KBM-7 (cell line): ENCODE measurements at places on chromosomes 5 and 9.
A peak's percentile ranks its signal among the peaks of the same experiment; 100 is the strongest.

- DNase-seq: no peak
Observed at GRCh38 chr5:96080557-96080956, 118.9 kb upstream of the ELL2 start.

DNA sequence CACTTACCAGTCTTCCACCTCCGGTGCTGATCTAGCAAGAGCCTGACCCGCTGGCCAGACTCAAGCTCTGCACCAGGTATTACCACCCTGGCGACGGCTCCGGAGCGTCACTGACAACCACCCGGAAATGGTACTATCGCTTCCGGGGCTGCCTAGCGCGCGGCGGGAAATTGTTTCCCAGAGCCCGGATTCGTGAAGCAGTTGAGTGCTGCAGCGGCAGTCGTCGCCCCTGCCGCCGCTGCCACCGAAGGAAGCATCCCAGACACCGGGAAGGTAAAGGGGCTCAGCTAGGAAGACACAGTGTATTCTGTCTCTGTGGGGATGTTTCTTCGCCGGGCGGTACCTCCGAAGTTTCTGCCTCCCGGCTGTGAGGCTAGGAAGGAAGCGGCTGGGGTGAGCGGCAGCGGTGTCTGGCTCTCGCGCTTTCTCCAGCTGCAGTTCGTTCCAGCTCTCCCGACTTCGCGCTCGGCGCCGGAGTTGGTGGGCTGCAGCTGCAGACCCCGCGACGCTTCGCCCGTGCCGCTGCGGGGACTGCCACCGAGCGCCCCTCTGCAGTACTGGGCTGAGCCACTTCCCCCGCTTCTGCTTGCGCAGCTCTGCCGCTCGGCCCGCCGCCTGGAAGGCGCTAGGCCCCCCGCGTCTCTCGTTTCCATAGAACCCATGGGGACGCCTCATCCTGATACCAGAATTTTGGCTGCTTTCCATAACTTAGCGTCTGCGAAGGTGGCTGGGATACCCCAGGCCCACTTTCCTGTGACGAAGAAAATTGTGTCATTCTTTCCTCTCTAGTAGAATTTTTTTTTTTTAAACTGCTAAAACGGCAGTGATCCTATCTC, at the start of the genes KIAA0825 and SLF1:
TSS of gene KIAA0825 (minus strand) at position 112 of the 836 bp plus-strand sequence. CDS start 81,478 bp downstream, outside the sequence.
TSS of gene SLF1 (plus strand) at position 177 of the 836 bp plus-strand sequence. CDS start 10,142 bp downstream, outside the sequence.
- DNase-seq: peak; percentile 92

GRCh38 chr5:90408571-90409317, 812 bp downstream of the CETN3 start:
- no peak for DNase-seq

- DNase-seq: peak; percentile 81
Observed at GRCh38 chr5:56155992-56156584, 77.0 kb downstream of the ANKRD55 start.

DNA sequence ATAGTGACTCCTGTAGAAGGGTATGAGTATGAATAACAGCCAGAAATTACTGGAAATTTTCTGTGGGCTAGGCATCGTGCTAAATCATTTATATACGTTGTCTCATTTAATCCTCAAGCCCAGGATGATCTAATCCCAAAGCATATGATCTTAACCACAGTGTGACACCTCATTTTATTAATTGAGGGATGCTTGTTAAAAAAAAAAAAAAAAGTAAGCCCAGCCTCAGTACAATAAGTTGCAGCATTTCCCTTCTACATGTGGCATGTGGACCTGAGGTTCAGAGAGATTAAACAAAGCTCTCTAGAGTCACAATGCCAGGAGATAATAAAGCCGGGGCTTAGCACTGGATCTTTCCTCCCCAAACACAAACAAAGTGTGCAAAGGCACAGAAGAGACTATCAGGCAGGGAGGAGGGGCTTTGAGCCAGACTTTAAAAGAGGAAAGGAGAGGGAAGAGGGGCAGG, 49.5 kb downstream of the KLF4 start:
- DNase-seq: no peak

DNA sequence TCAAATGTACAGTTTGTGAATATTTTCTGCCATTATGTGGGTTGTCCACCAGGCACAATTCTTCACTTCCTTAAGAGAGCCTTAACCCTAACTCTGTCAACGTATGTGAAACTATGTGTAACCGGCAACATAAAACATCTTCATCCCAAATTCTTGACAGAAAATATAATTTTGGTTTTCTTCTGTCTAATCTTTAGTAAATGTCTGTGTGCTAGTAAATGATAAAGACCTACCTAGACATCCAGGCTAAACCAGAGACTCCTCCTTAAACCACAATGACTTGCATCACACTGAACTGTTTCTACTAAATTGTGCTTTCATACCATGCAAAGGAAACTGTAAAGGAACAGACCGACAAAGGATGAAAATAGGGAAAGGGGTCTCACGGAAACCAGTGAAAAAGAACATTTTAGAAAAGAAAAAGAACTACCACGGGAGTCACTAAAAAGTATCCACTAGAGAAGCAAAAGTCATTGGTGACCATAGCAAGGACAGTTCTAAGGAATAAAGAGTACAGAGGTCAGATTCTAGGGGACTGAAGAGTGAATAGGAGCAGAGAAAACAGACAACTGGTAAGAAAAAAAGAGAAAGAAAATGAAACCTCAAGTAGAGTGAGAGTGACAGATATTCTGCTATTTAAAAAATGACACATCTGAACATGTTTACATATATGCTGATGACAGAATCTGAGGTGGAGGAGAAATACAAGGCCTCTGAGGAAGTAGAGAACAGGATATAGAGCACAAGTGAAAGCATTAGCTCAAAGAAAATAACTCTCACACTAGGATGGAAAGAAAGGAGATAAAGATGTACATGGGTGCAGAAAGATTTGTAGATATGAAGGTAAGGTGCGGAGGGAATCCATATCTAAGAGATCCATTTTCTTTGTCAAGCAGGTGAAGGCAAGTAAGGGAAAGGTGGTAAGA, 49.4 kb downstream of the FNIP1 start:
- peak; percentile 93 for DNase-seq

- DNase-seq: no peak
Observed at GRCh38 chr9:14883310-14883944, 26.8 kb downstream of the FREM1 start.

GRCh38 chr5:110359221-110359620, 367.2 kb downstream of the TMEM232 start:
- DNase-seq: no peak

- no peak for DNase-seq
Observed at GRCh38 chr5:154611341-154611767, 133.3 kb upstream of the HAND1 start.

DNA sequence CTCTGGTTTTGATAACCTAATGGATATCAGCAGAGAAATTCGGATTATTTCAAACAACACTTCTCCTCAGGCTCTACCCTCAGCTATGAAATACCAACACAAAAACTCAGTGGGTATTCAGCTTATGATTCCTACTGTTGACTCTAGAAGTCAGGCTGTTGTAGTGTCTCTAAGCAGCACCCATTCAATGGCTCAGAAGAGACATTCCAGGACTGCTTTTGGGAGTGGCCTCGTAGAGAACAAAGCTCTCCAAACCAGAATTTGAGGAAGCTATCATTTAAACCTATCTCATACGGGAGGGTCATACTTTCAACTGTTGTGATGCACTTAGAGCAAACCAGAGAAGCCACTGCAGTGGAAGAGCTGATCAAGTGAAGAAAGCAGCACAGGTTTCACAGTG, 34.1 kb downstream of the ETF1 start:
- no peak for DNase-seq

GRCh38 chr9:7791394-7791793, 8.2 kb downstream of the DMAC1 start:
- no peak for DNase-seq

GRCh38 chr5:30539004-30539634, 654.4 kb upstream of the CDH6 start:
- no peak for DNase-seq

DNA sequence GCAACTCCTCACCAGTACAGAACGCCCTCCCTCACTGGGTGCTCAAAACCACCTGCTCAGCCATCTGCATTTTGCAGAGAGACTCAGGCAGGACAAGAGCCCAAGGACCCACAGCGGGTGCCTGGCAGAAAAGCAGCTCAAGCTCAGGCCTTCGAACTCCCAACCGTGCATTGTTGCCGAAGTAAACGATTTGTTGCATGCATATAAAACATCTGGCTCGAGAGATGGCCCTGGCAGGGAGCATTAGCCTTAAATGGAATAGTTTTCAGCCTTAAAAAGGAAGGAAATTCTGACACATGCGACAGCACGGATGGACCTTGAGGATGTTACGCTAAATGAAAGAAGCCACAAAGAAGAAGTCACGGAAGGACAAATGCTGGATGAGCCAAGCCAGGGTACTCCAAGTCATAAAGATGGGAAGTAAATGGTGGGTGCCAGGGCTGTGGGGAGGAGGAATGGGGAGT, 160.4 kb upstream of the PHYKPL start:
- DNase-seq: peak; percentile 54

- DNase-seq: no peak
Observed at GRCh38 chr9:14405176-14405706, 91.3 kb upstream of the NFIB start.

- no peak for DNase-seq
Observed at GRCh38 chr5:91956738-91957137, 573.6 kb upstream of the ARRDC3 start.

DNA sequence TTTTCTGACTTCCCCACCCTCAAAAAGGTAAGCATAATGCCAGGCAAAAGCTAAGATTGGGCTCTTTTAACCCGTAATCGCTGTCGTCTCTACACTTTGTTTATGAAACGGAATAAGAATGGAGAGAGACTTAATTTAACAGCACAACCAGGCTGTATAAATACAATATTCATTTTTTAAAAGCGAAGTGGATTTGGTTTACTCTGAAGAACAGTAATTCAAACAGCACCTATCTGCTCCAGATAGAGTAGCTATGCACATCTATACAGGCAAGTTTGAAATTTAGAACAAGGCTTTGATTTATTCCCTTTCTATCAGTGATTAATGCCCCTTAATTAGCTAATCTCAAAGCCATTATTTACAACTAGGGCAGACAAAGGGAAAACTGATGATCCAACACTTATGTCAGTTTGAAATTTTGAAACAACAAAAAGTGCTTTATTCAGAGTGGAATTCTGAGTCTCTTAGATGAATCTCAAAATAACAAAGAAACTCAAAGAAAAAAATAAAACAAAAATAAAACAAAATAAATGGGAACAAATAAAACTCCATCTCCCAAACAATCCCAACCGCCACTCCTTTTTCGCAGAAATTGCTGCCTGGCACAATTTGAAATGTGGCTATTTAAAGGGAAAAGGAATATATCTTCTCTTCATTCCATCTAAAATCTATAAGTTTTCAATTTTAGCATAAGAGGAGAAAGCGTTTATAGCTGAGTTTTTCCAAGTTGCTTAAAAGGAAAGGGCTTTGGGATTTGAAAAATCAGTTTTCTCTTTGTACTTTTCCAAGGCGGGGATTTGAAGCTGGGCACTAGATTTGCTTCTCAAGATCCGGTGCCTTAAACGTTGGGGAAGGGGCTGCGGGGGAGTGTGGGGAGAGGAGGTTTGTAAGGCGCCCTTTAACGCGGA, 298.6 kb downstream of the PARP8 start:
- no peak for DNase-seq

GRCh38 chr5:134463991-134464760, 52.5 kb upstream of the CDKN2AIPNL start:
- DNase-seq: peak; percentile 26

GRCh38 chr9:118109542-118109941, 405.3 kb downstream of the TLR4 start:
- DNase-seq: no peak

DNA sequence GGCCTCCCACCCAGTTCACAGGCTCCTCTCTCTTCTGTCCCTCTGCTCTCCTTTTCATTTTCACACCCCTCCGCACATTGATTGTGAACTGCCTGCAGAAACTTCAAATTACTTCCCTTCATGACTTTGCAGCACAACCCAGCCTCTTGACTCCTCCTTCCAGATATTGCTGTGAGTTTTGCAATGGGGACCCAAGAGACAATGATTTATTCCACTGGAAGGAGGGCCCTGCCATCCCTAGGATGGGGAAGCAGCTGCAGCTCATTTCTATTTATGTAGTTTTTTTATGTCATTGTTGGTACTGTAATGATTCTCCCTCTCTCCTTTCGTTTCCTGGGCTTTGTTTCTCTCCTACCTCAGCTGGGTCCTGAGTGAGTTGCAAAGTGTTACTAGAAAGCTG, 364.9 kb downstream of the ICE1 start:
- DNase-seq: no peak

DNA sequence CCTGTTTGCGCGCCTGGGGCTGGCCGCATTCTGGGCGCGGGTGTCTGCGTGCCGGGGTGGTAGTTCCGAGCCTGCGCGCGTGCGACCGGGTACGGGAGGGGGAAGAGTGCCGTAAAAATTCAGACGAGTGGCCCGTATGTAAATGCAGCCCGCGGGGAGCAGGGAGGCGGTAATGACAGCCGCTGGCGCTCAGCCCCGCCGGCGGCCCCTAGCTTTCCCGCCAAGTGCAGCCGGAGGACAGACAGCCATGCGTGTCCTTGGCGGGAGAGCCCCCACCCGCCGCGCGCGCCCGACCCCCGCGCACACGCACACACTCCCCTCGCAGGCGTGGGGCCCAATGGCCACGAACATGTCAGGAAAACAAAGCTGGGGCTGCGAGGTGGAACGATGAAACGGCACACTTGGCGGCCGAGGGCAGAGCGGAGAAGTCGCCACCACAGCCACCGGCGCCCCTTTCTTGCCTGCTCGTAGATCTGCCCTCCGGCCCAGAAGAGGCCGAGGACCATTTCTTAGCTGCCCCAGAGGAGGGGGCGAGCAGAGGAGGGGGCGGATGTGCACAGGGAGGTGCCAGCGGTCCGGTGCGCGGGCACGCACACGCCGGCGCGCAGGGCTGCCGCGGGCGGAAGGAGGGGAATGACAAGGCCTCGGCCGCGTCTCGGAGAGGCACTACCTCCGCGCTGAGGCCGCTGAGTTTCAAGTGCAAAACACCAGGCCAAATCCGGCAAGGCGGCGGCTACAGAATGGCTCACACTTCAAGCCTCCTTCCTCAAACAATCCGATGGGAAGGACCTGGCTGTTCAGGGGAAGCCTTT, 208.4 kb downstream of the MEF2C start:
- DNase-seq: peak; percentile 61
